SJCRH30 (cell line): ENCODE measurements at places on chromosomes 16 and 17.

DNA sequence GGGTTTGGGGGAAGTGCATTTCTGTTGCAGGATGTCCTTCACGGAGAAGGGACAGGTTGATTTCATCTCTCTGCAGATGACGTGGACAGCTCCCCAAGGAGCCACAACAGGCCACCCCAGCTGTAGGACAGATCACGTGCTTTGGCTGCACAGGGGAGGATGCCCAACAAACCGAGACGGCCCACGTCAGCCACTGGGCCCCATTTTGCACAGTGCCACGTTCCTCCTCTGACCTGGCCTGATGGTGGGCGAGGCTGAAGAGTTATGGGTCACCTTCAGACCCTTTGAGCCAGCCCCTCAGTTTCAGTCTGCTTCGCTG lies 9.0 kb upstream of the RHBDL3 start:
- no peak for DNase-seq

DNA sequence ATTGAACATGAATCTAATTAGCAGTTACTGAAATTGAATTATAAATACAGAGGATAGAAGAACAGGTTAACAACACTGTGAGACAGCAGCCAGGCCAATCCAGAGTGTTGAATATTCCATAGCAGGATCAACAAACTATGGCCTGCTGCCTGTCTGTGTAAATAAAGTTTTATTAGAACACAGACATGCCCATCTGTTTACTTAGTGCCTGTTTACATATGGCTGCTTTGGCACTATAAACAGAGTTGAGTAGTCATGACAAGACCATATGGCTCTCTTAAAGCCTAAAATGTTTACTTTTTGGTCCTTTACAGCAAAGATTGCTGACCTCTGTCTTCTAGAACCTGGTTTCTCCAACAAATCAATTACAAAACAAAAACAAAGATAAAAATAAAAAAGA lies 115.4 kb upstream of the CDC42EP4 start:
- no peak for DNase-seq

DNA sequence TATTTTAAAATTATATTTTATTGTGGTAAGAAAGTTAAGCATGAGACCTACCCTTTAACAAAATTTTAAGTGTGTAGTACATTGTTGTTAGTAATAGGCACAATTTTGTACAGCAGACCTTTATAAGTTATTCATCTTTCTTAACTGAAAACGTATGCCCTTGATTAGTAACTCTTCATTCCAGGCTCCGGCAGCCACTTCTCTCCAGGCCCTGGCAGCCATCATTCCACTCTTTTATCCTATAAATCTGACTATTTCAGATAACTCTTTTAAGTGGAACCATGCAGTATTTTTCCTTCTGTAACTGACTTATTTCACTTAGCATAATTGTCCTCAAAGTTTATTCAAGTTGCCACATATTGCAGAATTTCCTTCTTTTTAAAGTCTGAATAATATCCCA lies 348.2 kb downstream of the CDH11 start:
- no peak for DNase-seq

- DNase-seq: peak; percentile 20
Observed at GRCh38 chr16:4660454-4661007, 32.8 kb upstream of the NUDT16L1 start.

GRCh38 chr17:62381561-62381960 lies 1.2 kb downstream of the EFCAB3 start:
- no peak for DNase-seq

DNA sequence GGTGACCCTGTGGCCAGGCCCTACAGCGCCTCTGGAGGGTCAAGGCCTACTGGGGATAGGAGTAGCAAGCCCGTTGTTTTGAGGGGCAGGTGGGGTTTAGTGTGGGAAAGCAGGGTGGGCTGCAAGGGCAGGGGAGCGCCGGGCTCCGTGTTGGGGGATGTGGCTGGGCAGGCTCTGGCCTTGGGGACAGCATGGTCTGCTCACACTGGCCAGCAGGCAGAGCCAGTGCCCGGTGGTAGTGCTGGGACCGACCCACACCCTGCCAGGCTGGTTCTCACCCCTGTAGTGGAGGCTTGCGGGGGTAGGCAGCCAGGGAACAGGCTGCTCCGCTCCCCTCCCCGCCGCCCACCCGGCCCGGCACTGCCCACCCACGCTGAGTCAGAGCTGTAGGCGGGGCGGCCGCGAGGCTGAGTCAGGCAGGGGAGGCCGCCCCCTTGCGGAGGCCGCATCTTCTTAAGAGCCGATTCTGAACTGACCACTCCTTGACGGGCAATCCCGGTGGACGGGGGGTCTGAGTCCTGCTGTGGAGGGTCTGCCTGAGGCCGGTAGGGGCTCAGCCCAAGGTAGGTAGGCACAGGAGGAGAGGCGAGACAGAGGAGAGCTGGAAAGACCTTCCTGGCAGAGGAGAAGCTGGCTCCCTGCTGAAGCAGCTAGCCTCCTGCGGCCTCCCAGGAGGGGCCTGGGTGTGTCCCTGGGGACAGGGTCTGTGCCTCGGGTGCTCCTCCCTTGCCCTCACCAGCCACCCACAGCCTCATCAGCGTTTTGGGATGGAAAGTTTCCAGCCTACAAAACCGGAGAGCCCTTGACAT lies 62.4 kb downstream of the BAIAP2 start:
- peak; percentile 89 for DNase-seq

GRCh38 chr17:43713494-43714162 lies 45.0 kb downstream of the SOST start:
- peak; percentile 20 for DNase-seq

GRCh38 chr17:50558091-50558490 lies 2.4 kb upstream of the CACNA1G start:
- no peak for DNase-seq

- no peak for DNase-seq
Observed at GRCh38 chr16:19861811-19862327, 22.8 kb downstream of the GPRC5B start.

DNA sequence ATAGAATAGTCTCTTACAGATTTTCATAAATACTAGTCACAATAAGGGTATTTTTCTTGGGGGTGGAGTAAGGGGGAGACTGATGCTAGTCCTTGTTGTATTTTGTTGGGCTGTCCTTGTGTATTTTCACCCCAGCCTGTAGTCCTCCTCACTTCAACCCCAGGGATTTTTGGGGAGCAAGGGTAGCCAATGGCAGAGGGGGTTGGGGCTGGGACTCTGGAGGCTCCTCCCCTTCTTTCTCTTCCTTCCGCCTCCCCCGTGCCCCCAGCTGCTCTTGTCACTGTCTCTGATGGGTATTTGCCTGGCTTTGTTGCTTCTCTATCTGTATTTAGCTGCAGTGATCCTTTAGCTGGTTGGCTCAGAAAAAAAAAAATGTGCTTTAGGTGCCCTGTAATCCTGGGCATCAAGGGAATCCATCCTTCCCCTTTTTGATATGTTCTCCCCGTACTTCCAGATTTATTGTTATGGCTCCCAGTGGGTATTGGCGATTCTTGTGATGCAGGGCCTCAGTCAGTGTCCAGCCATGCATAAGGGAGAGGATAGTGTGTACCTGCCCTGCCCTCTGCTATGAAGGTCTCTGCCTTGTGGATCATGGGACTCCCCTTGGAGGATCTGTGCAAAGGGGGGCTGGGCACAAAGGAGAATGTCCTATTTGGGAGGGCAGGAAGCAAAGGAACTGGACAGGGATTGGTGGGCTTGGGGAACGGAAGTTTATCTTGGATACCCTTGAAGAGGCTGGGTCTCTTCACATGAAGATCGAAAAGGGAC lies 16.5 kb downstream of the SNF8 start:
- DNase-seq: no peak

- no peak for DNase-seq
Observed at GRCh38 chr17:40936437-40936971, 942 bp downstream of the KRT23 start.

GRCh38 chr16:64317601-64318000 lies 804.3 kb downstream of the CDH11 start:
- no peak for DNase-seq

DNA sequence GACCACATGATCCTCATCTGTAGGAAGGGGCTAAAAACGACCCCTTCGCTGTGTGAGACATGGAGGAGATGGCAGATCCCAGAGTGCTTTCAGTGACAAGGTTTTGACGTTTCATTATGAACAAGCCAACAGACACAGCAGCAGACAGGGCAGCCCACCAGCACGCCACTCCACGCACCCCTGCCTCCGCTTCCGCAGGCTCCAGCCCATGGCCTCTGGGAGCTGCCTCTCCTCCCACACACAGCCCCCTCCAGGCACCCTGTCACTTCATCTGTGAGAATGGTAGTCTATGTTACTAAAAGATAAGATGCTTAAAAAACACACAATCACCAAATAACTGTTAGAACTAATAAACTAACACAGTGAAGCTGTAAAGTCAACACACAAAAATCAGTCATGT lies 12.3 kb upstream of the ADCY7 start:
- DNase-seq: no peak

DNA sequence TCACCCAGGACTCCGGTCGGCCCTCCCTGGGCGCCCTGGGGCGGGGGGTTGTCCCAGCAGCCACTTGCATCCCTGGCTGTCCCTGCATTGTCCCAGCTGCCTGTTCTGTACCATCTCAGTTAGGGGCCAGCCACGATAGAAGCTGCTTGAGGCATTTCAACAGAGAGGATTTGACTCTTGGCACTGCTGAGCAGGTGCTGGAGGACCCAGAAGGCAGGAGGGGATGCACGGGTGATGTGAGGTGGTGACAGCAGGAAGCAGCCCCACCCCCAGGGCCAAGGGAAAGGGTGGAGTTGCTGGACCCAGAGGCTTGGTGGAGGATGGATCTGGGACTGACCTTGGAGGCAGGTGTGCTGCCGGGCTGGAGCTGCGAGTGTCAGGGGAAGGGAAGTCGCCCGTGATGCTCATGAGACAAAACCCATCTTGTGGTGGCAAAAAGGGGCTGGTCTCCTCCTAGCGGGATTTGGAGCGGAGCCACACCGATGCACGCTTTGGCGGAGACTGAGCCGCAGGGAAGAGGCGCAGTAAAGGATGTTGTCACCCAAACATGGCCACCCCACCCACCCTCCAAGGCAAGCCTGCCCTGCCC lies 188.0 kb upstream of the GSE1 start:
- DNase-seq: peak; percentile 2

DNA sequence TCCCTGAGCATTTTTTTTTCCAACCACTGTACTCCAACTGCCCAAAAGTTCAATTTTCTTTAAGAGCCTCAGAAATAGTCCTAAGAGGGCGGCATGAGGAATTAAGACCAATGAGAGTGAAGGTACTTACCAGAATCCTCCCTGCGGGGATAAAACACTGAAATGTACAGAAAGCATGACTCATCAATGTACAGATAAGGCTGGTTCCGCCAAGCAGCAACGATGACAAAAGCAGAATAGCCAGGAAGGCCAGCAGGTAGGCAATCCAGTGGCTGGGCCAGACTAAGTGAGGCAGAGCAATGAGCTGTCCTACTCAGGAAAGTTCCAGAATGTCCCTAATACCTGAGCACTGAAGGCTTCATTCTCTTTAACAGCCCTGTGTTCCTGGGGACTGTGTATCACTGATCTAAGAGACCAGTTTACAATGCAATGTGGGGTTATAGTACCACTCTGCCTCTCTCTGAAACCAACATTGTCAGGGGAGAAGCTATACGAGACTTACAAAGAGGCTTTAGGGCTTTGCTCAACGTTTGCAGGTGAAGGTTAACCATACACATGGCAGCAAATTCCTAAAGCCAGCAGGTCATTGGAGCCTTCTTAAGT lies 11.0 kb upstream of the GPR139 start:
- DNase-seq: no peak
